ENCODE measurements at places on chromosomes 2 and 18.

DNA sequence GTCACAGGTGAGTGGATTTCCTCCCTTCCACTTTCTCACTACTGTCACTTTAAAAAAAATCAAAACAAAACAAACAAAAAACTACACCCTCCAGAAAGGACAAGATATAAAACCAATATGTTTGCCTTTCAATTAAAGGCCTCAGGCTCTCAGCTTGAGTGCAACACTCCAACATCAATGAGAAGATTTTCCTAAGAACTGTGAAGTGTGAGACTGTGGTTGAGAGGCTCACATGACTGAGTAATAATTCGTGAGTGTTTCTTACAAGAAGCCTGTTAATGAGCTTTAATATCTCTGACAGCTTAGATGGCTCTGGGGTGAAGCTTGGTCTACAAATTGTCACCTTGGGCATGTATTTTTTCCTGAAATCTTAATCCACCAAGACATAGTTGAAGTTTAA, 216.1 kb downstream of the ETAA1 start:
- no peak for DNase-seq

DNA sequence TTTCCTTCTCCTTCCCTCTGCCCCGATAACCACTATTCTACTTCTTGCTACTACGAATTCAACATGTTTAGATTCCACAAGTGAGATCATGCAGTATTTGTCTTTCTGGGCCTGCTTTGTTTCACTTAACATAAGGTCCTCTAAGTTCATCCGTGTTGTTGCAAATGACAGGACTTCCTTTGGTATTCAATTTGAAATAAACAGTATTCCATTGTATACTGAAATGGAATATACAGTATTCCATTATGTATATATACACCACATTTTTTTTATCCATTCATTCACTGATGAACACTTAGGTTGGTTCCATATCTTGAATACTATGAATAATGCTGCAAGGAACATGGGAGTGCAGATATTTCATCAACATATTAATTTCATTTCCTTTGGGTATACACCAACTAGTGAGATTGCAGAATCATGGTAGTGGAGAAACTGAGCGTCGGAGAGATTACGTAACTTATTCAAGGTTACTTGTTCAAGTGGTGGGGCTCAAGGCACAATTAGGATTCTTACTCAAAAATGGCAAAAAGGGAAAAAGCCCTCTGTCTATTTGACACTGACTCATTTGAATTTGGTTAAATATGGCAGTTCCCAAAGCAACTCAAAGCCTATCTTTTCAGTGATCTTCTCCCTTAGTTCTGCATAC, 85.1 kb downstream of the CHN1 start:
- no peak for DNase-seq

- no peak for DNase-seq
Observed at GRCh38 chr2:24749069-24749691, 44.0 kb downstream of the PTRHD1 start.

DNA sequence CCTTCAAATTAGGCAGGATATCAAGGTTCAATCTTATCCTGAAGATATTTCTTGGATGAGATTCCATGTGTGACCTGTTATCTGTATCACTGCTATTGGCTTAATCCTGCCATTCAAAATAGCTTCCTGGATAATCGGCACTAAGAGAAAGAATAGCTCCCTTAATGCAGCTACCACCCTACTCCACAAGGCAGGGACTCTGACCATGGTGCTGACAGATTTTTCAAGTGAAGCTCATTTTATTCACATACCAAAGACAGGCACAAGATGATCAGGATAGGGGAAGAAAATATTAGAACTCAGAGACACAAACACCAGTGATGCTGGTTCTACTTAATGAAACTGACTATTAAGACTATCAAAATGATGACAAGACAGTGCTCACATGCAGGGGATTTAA, 74.9 kb downstream of the ORC4 start:
- no peak for DNase-seq

- no peak for DNase-seq
Observed at GRCh38 chr18:32714571-32715148, 58.2 kb downstream of the KLHL14 start.

DNA sequence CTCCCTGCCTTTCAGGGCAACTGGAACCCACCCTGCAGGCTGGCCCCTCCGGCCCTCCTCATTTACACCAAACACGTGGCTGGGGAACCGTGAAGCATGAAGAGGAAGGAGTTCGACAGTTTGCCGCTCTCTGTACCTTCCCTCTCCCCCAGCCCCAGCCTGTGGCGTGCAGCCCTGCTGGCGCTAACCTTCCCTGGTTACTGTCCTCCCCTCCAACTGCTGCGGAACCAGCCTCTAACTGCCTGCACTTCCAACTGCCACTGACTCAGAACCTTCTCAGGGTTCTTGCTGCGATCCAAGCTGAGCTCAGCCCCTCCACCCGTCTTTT, 19.2 kb upstream of the GNAL start:
- no peak for DNase-seq

Measured in stimulated activated CD8-positive, alpha-beta memory T cell treated with anti-CD3 and anti-CD28 coated beads, Interleukin-7, amount 100 ng/mL, for 24 hours (primary cell).